ENCODE measurements at places on chromosomes 12 and 14. TPM values are rescaled to one million over a fixed set of nuclear protein-coding genes. Genes with fewer than 3 reads are reported as not detected.

DNA sequence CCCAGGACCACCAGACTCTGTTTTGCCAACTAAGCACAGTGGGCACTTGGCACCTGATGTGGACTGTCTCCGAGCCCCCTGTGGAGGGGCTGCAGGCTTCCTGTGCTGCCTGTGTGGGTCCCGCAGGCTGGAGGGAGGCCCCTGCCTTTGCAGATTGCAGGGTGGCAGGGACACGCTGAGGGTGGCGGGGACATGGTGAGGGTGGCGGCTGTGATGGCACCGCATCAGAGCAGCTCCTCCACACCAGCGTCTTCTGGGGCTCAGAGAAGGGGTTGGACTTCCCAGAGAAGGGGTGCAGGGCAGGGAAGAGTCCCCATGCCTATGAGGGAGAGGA lies 8.1 kb downstream of the ZFYVE21 start:
- DNase-seq: no peak

GRCh38 chr14:67846029-67846610 lies 26.5 kb downstream of the RAD51B start:
- DNase-seq: no peak

DNA sequence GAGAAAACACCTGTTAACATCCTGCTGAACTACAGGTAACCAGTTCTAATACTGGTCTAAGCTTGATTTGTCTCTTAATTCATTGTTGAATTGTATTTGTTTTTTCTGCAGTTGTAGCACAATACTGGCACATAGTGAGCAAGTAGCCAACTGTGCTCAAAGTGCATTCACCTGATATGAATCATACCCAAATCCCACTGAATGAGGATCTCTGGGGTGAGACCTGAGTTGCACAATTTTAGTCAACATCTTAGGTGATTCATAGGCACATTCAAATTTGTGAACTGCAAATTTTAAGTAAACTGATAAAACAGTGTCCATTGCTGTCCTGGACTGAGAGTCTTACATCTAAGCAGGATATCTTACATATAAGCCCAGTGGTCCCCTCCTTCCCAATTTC lies 12.8 kb downstream of the KCNC2 start:
- DNase-seq: peak; percentile 86

DNA sequence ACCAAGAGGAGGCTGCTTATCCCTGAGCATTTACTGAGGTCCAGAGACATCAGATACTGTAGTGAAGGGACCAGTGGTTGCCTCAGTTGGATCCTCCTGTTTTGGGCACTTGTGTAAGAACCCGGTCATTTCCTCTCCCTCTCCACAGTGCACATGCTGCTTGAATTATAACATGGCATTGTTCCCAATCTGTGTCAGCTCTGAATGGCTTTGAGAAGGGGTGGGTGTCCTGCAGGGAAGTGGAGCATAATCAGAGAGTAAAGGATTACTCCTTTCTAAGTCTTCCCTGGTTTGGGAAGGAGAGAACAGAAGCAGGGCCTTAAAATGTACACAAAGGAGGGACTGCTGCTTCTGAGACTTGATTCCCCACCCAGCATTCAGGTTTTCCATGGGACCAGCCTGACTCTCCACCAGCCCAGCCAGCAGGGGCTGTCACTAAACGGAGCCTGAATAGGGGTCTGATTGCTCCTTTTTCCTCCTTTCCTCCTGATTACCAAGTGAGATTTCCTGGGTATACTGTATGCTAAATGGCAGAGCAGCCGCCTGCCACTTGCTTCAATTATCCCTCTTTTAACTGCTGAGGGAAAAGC lies 78.4 kb downstream of the NRXN3 start:
- DNase-seq: no peak

DNA sequence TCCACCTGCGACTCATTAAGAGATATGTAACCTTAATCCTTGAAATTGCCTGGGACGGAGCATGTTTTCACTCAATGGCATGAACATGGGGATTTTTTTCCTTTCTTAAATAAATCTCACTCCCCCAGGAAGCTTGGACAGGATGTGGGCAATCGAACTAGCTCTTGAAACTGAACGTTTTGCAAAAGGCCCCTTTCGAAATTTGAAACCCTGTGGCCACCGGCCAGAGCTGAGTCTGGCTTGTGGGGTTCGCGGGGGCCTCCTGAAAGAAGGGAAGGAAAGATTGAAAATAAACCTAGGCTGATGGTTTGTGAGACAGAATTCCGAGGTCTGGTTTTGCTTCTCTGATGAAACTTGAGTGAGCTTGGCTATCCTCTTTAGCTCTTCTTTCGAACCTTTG lies 101.4 kb upstream of the RTL1 start:
- no peak for DNase-seq

DNA sequence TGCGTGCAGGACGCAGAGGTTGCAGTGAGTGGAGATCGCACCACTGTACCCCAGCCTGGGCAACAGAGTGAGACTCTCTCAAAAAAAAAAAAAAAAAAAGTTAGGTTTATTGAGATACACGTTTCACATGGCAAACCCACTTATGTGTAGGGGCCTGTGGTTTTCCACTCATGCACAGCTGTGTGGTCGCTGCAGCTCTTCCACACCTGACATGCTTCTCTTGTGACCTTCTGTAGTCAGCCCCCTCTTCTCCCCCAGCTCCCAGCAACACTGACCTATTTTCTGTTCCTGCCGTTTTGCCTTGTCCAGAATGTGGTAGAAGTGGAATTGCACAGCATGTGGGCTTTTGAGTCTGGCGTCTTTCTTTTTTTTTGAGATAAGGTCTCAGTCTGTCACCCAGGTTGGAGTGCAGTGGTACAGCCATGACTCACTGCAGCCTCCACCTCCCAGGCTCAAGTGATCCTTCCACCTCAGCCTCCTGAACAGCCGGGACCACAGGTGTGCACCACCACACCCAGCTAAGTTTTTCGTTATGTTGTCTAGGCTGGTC lies 8.4 kb downstream of the MTA1 start:
- no peak for DNase-seq

GRCh38 chr12:105742567-105742874 lies 396.2 kb downstream of the NUAK1 start:
- no peak for DNase-seq

DNA sequence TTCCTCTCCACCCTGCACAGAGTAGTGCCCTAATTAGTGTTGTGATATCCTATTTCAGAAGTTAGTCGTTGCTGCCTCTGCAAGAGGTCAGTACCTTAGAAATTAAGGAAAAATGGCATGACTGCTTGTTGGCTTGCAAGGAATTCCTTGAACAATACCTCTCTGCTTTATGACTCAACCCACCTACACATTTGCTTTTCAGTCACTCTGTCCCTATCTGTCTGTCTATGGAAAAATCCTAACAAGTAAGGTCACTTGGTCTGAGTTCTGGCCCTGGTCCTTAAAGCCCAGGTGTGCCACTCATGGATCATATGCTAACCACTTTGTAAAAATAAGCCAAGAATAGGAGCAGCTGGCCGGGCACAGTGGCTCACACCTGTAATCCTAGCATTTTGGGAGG lies 116.4 kb upstream of the ATF1 start:
- peak; percentile 70 for DNase-seq

- DNase-seq: no peak
Measured at GRCh38 chr12:700016-700415, 36.8 kb upstream of the NINJ2 start.

GRCh38 chr12:80943338-80943737 lies 5.6 kb upstream of the LIN7A start:
- no peak for DNase-seq

DNA sequence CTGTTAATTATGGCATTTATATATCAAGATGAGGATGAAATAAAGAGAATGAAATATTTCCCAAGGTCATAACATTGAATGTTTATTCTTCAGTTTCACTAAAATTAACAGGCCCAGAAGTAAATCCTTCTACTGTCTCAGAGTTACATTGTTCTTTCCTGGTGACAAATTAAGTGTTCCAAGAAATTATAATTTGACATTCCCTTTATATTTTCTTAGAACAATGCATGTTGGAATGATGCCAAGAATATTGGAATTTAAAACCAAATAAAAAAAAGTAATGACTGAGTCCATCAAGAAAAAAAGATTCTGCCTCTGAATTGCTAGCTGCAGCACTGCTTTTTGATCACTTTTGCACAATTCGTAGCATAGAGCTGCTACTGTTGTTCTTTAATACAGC lies 152.1 kb downstream of the METTL25 start:
- no peak for DNase-seq

DNA sequence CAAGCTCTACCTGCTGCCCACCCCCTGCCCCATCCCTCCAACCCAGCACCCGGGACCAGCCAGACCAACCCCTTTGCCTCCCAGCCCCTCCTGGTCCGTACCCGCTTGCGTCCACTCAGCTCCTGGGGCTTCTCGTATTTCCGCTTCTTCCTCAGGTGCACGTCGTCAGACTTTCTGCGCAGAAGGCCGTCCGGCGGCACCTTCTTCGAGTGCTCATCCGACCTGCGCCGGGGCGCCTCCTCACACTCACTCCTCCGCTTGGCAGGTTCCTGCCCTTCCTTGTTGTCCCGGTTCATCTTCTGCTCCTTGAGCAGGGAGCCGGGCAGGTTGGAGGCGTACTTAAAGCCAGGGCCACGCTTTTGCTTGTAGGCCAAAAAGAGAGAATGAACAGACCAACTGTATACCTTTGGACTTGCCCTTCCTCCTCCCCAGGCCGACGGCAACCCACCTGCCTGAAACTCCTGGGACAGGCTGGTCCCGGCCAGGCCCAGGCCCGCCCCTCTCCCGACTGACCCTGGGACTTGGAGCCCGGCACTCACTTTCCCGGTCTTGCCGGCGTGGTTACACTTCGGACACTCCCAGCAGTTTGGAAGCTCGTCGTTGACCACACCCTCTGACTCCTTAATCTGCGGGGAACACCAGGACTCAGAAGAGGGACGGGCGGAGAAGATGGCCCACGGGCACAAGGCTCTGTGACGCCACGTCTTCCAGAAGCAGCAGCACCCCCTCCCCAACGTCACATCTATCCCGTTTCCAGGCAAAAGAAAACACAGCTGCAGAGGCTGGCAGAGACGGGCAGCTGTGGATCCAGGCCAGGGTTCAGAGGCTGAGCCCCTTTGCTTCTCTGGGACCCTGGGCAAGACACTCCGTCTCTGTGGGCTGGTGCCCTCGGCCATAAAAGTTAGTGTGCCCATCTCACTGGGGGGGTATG lies 44.3 kb downstream of the RNF34 start:
- no peak for DNase-seq

The TBC1D30 gene
- polyA plus RNA-seq: 0.49 TPM

The SLC8A3 gene
- 0.40 TPM for polyA plus RNA-seq

The CPM gene
- 0.73 TPM for polyA plus RNA-seq

The GALNT9 gene
- not detected for polyA plus RNA-seq

The SPATA7 gene
- 4.5 TPM for polyA plus RNA-seq

The TNS2 gene
- polyA plus RNA-seq: 6.6 TPM

The GDF3 gene
- not detected for polyA plus RNA-seq

The GSC gene
- polyA plus RNA-seq: 0.05 TPM

The CDCA3 gene
- polyA plus RNA-seq: 60.2 TPM

The KRT3 gene
- 0.02 TPM for polyA plus RNA-seq

The USP15 gene
- polyA plus RNA-seq: 35.3 TPM
